ENCODE measurements at places on chromosomes 4 and X.

DNA sequence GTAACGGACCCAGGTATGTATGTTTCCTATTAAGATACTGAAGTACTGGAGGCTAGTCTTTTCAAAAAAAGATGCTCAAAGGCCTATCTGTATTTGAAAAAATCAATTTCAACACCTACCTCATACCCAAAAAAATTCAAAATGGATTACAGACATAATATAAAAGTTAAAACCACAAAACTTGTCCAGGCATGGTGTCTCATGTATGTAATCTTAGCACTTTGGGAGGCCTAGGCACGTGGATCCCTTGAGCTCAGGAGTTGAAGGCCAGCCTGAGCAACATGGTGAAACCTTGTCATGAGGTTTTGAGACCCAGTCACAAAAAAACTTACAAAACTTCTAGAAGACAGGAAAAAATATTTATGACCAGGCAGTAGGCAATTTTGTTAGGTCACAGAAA is 16.7 kb downstream of the RBMX start:
- DNase-seq = no peak

DNA sequence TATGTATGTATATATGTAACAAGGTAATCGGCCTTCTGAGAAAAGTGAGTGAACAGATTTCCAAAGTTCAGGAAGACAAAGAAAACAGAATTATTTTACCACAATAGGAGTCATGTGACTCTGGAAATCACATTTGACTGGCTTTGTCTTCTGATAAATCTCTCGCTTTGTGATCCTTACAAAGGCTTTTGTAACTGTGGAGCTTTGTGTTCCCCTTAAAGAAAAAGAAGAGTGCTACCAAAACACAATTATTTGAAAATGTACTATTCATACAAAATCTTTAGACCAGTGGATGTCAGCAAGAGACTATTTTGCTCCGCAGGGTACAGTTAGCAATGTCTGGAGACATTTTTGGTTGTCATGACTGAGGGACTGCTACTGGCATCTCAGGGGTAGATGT is 238.8 kb downstream of the LDB2 start:
- DNase-seq = no peak

- peak; percentile 7 for DNase-seq
Observed at GRCh38 chrX:13487731-13488505, 81.5 kb upstream of the EGFL6 start.

DNA sequence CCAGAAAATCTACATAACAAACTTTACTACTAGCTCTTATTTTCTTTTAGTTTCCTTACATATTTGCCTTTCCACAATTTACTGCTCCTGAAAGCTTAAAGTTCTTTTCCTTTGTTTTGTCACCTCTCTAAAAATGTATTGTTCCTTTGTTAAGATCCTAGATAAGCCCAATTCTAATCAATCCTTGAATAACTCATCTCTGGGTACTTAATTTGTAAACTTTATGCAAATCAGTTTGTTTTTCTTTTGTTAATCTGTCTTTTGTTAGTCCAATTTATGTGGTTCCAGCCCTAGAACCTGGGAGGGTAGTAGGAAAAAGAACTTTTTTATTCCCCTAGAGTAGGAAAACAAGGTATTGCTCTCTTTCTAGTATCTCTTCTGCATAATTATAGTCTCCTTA is 444.7 kb downstream of the PCDH10 start:
- no peak for DNase-seq

GRCh38 chrX:38170556-38170955 is 50.1 kb downstream of the SRPX start:
- DNase-seq = no peak

DNA sequence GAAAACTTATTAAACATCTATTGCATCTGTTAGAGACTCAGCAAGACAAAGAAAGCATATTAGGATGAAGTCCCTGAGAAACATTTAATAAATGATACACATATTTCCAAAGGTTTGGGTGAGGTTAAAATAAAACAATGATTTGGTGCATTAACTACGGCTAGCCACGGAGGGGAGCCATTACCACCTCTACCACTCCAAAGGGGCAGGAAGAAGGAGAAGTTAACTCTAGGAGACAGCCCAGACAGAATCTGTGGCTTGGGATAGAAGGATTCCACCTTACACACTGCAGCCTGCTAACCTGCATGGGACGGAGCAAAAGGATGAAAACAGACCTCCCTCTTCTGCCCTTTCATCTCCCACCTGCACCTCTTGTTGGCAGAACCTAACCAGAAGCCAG is 189.1 kb upstream of the C1QTNF7 start:
- DNase-seq = no peak

- DNase-seq = no peak
Observed at GRCh38 chrX:100363896-100364295, 46.2 kb downstream of the PCDH19 start.

GRCh38 chr4:174071595-174071994 is 211.9 kb downstream of the FBXO8 start:
- no peak for DNase-seq

DNA sequence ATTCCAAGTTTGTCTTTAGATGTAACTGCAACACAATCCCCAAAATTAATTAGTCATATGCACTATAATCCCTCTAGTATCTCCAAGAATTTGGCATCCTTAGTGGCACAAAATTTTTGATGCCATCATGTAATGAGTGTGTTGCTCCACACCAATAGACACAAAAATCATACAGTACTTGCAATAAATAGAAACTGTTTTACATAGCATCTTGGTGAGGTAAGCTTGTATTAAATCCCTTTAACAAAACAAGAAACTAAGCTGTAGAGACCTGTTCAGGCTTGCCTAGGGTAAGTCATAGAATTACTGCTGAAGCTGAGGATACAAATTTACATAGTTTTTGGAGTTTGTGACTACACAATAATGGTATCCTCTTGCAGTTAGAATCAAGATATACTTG is 64.5 kb upstream of the PRSS12 start:
- no peak for DNase-seq

DNA sequence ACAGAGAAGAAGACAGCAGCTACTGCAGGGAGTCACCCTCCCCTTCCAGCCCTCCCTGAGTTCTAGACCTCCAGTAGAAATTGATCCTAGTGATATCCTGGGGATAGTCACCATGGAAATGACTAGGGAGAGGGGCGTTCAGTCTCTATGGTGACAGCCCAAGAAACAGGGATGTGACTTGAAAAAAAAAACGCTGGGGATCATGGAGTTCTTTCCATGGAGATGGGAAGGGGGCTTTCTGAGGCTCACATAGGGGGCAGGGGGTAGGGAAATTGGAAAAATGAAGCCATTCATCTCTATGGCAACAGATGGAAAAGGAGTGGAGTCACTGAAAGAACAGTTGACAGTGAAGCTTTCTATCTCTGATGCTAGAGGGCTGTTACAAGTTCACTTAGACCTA is 28.0 kb upstream of the IGBP1 start:
- DNase-seq = no peak

GRCh38 chrX:45517090-45517973 is 316.7 kb upstream of the DIPK2B start:
- no peak for DNase-seq

DNA sequence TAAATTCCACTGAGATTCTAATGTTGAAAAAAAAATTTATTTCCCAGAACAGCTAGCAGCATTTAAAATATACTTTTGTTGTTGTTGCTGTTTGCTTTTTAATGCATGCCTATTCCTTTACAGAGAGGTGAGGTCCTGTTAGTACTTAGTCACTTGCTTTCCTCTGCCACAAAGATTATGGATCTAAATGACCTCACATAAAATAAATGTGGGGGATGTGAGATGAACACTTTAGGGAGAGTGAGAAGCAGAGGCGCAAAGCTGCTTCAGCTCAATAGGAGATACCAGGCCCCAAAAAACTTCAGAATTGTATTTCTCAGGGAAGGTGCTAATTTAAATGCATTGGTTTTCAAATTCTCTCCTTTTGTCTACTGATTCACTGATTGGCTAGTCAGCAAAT is 4.0 kb downstream of the LDB2 start:
- no peak for DNase-seq

DNA sequence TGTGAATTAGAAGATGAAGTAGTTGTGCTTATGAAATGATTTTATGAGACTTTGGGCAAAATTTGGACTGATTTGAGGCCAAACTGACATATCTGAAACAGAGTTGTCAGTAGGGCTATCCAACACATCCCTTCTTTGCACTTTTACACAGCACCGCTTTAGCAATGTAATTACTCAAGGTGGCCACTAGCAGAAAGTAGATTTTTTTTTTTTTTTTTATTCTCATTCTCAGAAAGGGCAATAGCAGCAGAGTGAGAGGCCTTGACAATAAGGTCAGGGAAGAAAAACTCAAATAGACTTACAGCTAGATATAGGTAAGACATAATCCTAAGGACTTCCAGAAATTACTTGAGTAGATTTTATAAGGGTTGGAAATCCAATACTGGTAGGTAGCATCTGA is 414.3 kb downstream of the NAP1L3 start:
- no peak for DNase-seq

DNA sequence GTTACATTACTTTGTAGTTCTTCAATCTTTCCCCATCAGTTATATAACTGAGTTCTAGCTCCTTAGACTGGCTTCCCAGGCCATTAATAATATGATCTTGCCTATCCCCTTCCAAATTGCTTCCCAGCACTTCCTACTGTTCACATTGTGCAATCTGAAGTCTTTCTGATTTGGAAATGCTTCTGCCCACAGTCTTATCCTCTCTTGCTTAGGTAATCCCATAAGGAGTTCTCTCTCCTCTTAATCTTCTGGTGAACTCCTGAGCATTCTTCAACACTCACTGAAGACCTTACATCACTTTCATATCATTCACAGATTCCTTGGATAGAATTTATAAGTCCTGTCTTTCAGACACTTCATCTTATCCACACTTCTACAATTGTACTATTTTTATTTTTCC is 132.7 kb upstream of the TTC29 start:
- no peak for DNase-seq

GRCh38 chr4:183635321-183635720 is 23.7 kb downstream of the RWDD4 start:
- no peak for DNase-seq

DNA sequence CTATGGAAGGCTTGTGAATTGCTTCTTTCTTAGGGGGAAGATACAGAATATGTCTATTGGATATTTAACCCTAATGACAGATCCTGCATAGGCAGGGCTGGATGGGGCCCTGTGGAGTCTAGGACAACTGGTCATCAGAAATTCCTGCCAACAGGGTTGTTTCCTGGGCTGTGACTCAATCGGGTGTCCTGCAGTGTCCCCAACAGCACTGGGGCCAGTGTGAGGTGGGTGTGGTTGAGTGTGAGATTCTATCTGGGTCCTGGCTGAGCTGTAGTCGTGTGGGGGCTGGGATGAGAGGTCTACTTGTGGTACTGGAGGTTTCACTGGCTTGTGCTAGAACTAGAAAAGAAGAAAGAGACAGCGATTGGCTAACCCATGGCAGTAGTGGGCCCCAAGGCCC is 87.3 kb upstream of the WDR1 start:
- no peak for DNase-seq

DNA sequence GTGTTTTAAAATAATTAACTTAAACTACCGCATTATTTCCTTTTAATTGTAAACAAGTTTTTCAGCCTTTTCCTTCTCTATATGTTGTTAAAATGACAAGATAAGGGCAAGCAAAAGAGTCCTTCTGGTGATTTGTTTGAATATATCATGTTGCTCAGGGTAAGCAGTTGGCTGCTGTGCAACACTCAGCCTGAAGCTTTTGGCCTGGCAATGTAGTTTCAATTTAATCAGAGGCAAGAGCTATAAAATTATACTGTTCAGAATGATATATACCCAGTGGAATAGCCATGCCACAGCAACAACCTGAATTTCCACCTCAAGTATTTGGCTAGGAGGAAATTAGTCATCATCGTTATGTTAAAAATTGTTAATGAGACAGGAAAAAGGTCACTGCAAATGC is 53.4 kb downstream of the GRXCR1 start:
- no peak for DNase-seq

DNA sequence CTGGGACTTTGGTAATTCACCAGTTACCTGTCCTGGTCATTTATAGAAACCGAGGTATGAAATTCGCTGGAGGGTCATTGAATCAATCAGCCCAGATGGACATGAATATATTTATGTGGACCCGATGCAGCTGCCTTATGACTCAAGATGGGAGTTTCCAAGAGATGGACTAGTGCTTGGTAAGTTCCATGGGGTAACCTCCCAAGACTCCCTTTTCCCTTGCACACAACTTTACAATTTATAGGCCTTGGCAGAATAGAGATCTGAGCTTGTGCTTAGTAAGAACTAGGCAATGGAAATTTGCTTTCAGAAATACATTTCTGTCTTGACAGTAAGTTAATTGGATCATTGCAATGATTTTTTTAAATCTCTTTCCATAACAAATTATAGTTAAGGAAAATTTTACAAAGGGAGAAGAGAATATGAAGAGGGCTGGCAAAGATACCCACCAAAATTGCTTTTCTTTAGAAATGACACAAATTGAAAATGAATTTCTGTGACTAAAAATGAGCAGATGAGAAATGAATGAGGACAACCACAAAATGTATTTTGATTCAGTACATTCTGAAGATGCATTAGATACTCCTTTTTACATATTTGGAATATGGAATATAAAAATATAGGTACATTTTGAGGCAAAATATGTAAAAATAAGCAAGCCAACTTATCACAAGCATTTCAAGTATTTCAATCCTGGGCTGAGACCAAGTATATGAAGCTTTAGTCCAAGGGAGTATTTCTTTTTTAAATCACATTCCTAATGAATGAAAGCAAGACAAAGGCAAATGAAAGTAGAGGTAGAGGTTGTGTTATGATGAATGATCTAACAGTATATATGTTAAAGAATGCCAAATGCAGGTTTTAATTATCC is 45.9 kb downstream of the PDGFRA start:
- no peak for DNase-seq

GRCh38 chrX:88366314-88366713 is 380.7 kb upstream of the CPXCR1 start:
- DNase-seq = no peak

GRCh38 chrX:16839219-16839851 is 30.8 kb downstream of the RBBP7 start:
- DNase-seq = no peak

GRCh38 chrX:41275661-41276609 is 58.0 kb upstream of the DDX3X start:
- peak; percentile 43 for DNase-seq

GRCh38 chr4:89595125-89595789 is 241.7 kb downstream of the SNCA start:
- DNase-seq = no peak

- no peak for DNase-seq
Observed at GRCh38 chrX:24963823-24964222, 51.9 kb downstream of the ARX start.

GRCh38 chrX:108347800-108348199 is 90.4 kb downstream of the COL4A6 start:
- DNase-seq = no peak

GRCh38 chrX:31551913-31552312 is 480.1 kb upstream of the FTHL17 start:
- no peak for DNase-seq

GRCh38 chrX:40867352-40867751 is 132.0 kb upstream of the MED14 start:
- no peak for DNase-seq

- no peak for DNase-seq
Observed at GRCh38 chr4:173343832-173344397, 9.8 kb upstream of the HMGB2 start.

DNA sequence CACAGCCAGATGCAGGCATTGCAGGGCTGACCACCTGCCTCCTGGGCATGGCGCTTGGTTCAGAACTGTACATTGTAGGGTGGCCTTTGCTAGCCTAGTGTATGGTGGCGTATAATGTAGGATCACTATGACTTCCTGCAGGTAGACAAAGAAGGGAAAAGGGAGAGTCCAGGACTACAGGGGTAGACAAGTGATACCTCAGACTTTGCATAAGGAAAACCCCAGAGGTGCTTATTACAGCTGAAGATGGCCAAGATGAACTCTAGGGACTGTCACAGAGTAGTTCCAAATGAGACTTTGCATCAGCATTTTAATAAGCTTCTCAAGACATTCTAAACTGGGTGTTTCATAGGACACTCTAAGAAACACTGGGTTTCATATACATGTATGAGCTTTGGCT is 116.4 kb upstream of the PUDP start:
- no peak for DNase-seq
